Non-pigmented ciliary epithelial cell (primary cell): ENCODE measurements at places on chromosomes 2 and 18.

DNA sequence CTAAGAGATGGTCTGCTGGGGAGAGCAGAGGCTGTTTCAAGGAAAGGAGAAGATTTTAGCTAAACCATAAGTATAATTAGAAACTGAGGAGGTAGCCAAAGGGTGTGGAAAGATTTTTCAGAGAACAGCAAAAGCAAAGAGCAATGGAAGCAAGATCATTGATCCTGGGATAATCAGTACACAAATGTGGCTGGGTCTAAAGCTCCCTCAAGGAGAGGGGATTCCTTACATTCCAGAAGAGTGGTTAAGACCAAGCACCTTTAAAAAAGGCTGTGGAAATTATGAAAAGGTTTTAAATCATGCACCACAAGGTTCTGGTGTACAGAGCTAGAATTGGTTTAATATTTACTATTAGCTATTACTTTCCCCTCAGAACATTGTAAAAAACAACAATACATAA, 246.0 kb upstream of the UBE2E3 start:
- DNase-seq, result no peak

GRCh38 chr2:14925471-14925870, 293.0 kb downstream of the LRATD1 start:
- no peak for DNase-seq

- no peak for DNase-seq
Measured at GRCh38 chr2:167964650-167965413, 282.6 kb downstream of the STK39 start.

DNA sequence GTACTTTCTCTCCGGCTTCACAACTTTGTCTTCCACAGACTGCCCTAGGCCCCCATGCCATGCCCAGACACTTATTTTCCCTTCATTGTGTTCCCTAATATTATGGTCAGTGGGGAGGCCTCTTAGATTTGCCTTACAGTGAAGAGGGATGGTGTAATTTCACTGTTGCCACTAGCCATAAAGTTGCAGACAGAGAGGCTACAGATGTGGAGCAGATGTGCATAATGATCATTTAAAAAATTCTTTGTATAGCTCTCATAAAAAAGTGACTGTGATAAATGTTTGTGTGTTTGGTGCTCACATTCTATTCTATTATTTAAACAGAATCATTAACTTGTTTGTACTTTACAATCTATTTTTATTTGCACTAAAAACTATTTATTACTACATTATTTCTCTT, 67.5 kb upstream of the FN1 start:
- DNase-seq, result no peak

DNA sequence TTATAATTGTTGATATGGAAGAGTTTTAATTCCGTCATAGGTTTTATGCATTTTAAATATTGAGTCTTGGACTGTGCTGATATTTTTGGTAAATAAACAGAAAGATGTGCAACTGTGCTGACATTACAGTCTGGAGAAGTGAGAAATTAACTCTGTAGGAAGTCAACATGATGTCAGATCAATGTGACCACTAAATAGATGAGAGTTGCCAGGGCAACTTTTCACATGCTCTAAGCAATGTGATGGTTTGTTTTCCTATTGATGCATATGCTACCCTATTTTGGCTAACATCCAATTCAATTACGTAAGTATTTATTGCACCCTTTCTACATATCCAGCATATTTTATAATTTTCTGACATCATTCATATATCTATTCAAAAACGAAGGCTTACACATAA, 1109.3 kb downstream of the TSN start:
- no peak for DNase-seq

GRCh38 chr2:203238292-203238703, 520 bp upstream of the CYP20A1 start:
- no peak for DNase-seq

DNA sequence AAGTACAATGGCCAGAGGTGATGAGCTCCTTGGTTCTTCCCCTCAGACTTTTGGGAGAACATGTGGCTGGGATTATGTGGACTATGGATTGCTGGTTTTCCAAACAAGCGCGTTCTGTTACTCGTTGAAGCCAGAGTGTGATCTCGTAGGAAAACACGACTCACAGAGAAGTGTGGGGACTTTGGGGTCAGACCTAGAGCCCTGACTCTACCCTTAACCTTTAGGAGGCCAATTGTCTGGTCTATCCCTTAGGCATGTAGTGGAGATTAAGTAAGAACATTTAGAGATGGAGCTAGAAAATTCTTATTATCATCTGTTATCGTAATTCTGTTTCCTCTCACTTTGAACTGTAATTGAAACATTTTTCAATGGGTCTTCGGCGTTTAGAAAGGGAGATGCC, 35.8 kb downstream of the BCL2L11 start:
- no peak for DNase-seq

GRCh38 chr2:26946841-26947784, 23.3 kb upstream of the MAPRE3 start:
- DNase-seq, result no peak

DNA sequence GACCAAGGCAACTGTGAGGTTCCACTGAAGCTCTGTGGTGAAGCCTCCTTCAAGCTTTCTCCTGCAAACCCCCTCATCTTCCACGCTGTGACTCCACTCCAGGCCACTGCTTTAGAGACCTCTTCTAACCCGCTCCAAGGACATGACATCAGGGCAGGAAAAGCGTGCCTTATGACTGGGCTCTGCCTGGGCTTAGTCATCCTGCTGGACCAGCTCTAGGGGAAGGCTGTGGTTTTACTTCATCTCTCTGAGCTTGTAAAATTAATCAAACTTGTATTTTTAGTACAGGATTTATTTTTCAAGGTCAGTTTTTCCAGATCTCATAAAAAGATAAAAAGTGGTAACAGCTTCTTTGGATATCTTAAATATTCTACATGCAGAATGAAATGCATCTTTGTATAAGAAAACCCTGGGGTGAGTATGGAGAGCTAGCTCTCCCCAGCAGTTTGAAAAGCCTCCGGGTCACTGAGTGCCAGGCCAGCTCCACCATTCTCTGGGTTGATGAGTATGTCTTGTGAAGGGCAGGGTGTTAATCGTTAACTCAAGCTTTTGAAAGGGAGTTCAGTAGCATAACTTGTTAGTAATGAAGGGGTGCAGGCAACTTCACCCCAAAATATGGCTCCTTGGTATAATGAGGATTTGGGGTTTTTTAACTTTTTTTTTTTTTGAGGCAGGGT, 33.1 kb upstream of the YPEL5 start:
- DNase-seq, result peak; percentile 83

DNA sequence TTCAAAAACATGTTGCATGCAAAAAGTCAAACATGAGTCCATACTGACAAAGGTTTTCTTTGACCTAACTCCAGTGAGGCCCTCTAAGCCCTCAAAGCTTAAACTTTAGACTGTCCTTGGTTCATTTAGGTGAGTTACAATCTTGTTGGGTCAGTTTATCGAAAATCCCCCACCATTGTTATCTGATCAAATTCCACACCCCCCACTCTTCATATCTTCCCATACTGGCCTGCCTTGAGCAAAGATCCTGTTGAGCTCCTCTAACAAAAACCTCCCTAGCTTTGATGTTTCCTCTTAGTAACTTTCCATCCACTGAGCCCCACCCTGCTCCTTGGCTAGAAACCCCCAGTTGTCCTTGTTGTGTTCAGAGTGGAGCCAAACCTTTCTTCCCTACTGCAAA, 193.7 kb downstream of the ARHGAP28 start:
- DNase-seq, result no peak

- DNase-seq, result no peak
Measured at GRCh38 chr2:181157326-181157725, 176.9 kb downstream of the UBE2E3 start.

GRCh38 chr2:174028935-174029334, 63.8 kb upstream of the SP3 start:
- DNase-seq, result no peak

DNA sequence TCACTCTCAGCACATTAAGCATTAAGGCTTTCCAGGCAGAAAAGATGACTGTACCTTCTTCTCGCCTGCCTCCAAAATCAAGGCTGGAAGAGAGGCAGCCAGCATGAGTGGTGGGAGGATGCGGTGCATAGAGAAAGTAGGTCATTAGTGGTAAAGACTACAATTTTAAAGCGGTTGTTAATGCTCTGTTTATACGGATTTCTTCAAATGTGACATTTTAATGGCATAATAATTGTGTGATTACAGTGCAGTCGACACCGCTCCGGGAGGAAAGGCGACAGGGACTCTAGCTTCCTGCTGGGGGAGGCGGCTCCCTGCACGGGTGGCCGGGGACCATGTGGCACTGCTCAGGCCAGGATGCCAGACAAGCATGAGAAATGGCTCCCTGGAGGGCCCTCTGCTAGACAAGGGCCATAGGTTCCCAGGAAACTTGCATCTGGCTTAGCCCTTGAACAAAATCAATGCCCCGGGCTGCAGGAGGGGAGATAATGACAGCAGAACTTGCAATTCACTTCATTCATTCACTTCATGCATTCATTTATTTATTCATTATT, 129.6 kb downstream of the GALNT14 start:
- no peak for DNase-seq

GRCh38 chr2:235858881-235859280, 309.3 kb downstream of the GBX2 start:
- no peak for DNase-seq

DNA sequence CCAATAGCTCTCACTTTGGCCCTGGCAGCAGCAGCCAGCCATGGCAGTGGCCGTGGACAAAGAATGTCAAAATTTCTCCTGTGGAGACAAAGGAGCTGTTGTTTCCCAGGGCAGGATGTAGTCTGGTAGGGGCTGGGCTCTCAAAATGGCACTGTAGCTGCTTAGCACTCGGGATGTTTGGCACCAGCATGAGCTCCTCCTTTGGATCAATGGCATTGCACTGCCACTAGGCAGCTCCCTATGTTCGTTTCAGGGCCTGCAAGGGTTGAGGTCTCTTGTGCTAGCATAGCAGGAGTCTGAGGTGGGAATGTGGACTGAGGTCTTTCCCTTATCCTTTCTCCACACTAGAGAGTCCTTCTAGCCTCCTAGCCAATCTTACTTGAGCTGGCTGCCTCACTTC, 948.8 kb upstream of the FAM98A start:
- no peak for DNase-seq

DNA sequence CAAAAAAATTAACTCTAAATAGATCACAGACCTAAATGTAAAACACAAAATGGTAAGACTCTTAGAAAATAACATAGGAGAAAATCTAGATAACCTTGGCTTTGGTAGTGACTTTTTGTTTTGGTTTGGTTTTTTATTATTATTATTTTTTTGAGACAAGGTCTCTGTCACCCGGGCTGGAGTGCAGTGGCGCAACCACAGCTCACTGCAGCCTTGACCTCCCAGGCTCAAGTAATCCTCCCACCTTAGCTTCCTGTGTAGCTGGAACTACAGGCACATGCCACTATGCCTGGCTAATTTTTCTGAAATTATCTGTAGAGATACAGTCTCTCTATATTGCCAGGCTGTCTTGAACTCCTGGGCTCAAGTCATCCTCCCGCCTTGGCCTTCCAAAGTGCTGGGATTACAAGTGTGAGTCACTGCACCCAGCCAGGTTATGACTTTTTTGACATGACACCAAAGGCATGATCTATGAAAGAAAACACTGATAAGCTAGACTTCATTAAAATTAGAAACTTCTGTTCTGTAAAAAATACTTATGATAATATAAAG, 88.0 kb downstream of the HNRNPLL start:
- no peak for DNase-seq

GRCh38 chr2:15764683-15765011, 173.0 kb downstream of the DDX1 start:
- no peak for DNase-seq

DNA sequence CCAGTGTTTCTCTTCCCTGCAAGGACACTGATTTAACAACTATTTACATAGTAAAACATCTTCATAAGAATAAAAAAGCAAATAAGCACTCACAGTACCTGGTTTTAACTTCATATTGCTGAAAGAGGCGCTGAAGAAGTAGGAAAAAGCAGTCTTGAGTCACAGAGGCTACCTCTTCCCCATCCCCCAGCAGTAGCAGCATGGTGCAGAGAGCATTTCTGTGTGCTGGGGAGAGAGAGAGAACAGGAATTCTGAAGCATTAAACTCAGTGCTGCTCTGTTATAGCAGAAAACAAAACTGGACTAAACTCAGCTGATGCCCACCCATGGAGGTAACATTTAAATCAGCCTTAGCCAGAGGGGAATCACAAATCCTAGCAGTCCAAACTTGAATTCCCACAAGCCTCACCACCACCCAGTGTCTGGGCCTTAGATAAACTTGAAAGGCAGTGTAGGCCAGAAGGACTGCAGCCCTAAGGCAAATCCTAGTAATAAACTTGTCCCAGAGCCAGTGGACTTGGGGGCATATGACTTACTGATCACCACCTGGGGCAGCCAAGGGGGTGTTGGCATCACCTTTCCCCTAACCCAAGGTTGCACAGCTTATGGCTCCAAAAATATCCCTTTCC, 321.8 kb upstream of the CWC22 start:
- no peak for DNase-seq

DNA sequence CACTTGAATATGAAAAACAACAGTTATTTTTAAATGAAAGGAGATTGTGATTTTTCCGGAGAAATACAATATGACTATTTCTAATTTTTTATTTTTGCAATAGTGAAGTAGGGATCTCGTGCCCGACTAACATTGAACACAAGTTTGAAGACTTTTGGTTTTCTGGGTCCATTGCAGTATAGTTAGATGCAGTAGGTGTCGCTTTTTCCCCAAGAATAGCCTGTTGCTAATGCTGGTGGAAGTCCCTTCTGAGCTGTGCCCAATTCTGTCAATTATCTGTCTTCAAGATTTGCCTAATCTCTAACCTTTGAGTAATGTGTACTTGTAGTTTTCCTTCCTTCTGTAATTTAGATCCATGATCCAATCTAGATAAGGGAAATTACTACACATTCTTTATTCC, 36.5 kb downstream of the SEMA4F start:
- DNase-seq, result peak; percentile 27

GRCh38 chr2:200962811-200963123, 693 bp downstream of the ORC2 start:
- DNase-seq, result no peak

DNA sequence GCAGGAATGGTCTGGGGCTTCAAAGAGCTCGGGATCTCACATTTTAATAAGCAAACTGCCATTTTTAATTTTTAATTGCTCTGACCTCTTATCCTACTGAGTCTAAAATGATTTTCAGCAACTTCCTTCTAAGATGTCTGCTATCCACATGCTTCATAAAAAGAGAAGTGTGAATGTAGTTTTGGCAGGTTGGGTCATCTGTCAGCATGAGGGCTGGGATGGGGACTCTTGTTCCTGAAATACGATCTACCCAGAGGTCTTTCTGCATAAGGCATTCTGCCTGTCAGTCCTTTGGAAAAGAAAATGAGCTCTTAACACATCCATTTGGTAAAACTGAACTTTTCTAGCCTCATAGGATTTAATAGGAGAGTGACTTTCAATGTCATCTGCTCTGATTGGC, 252.8 kb upstream of the APCDD1 start:
- DNase-seq, result no peak
